ENCODE measurements at places on chromosomes 7 and 10. TPM values are rescaled to one million over a fixed set of nuclear protein-coding genes. Genes with fewer than 3 reads are reported as not detected.

Gene TCAF2
- total RNA-seq = 47.6 TPM

Gene RBM20
- total RNA-seq = 0.40 TPM

Gene CRYGN
- 0.11 TPM for total RNA-seq

Gene ZSCAN25
- total RNA-seq = 20.5 TPM

Gene RAB19
- 12.8 TPM for total RNA-seq

Gene CYP3A7
- not detected for total RNA-seq

Gene ACHE
- total RNA-seq = not detected

Gene HTR5A
- not detected for total RNA-seq

Gene TFPI2
- total RNA-seq = not detected

DNA sequence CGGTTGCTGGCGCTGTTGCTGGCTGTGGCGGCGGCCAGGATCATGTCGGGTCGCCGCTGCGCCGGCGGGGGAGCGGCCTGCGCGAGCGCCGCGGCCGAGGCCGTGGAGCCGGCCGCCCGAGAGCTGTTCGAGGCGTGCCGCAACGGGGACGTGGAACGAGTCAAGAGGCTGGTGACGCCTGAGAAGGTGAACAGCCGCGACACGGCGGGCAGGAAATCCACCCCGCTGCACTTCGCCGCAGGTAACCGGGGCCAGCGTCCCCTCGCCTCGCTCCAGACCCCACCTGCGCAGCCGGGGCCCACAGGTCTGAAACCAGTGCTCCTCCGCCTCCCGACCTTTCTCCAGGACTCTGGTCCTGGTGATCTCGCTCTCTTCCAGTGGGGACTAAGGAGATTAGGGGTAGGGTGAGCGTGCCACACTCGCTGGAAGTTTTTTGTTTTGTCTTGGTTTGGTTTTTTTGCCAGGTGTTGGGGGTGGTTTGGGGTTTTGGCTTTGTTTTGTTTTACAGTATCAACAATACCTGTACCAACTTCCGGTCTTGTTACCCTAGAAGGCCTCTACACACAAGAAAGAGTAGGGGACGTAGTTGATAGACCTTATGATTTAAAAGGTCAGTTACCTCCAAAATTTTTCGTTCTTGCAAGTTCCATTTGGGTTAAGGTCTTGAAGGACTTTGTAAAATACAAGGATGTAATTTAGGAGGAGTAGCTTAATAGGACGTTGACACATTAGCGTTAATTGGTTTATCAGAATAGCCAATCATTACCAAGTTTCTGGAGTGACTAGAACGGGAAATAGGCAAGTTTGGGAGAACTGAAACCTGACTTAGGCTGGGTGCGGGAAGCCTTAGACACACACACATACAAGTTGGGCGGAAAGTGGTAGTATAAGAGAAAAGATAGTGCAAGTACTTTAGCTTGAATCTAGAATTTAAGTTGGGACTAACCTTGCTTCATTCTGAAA is 704 bp downstream of the TNKS2 start:
- H3K27ac ChIP-seq = peak overlapping the region; percentile 99
- H3K36me3 ChIP-seq = peaks cover 41% of the 10 kb centered on the region
- peaks cover 59% of the 10 kb centered on the region for H3K4me1 ChIP-seq
- peak overlapping the region; percentile 94 for H3K4me3 ChIP-seq

GRCh38 chr7:19872094-19872493 is 98.7 kb upstream of the TMEM196 start:
- no peak overlapping the region for H3K4me3 ChIP-seq
- H3K27me3 ChIP-seq = no peaks in the 10 kb centered on the region
- H3K4me1 ChIP-seq = no peaks in the 10 kb centered on the region
- H3K36me3 ChIP-seq = no peaks in the 10 kb centered on the region

DNA sequence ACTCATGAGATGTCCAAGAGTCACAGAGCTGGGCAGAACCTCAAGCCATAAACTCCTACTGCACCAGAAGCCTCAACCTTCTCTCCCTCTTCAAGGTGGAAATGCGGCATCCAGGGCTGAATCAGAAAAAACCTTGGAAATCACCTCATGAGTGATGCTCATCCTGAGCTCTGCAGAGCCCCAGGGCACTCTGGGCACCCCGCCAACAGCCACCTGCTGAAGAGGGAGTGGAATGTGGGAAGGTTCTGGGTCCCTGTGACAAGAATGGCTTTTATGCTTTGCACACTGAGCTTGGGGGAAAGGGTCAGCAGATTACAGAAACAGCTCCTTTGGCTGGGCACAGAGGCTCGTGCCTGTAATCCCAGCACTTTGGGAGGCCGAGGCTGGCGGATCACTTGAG is 18.8 kb downstream of the NUDT1 start:
- no peak for DNase-seq
- H3K27me3 ChIP-seq = no peaks in the 10 kb centered on the region
- H3K27ac ChIP-seq = no peak overlapping the region
- peaks cover 14% of the 10 kb centered on the region for H3K36me3 ChIP-seq
- no peak overlapping the region for H3K4me3 ChIP-seq

DNA sequence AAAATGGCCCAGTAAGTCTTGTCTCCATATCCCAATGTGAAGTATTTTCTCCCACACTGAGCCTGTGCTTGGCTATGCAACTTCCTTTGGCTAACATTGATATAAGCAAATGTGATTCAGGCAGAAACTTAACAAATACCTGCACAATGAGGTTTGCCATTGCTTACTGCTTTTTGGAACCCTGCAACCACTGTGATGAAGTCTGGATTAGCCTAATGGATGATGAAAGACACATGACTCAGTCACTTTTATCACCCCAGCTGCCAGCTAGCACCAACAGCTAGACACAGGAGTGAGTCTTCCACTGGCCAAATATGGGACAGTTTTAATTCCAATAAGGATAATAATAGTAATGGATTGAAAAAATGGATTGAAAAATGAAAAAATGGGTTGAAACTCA is 854.5 kb downstream of the GRM8 start:
- no peaks in the 10 kb centered on the region for H3K27me3 ChIP-seq
- no peak for DNase-seq
- no peaks in the 10 kb centered on the region for H3K36me3 ChIP-seq
- no peaks in the 10 kb centered on the region for H3K4me1 ChIP-seq
- H3K27ac ChIP-seq = no peak overlapping the region

DNA sequence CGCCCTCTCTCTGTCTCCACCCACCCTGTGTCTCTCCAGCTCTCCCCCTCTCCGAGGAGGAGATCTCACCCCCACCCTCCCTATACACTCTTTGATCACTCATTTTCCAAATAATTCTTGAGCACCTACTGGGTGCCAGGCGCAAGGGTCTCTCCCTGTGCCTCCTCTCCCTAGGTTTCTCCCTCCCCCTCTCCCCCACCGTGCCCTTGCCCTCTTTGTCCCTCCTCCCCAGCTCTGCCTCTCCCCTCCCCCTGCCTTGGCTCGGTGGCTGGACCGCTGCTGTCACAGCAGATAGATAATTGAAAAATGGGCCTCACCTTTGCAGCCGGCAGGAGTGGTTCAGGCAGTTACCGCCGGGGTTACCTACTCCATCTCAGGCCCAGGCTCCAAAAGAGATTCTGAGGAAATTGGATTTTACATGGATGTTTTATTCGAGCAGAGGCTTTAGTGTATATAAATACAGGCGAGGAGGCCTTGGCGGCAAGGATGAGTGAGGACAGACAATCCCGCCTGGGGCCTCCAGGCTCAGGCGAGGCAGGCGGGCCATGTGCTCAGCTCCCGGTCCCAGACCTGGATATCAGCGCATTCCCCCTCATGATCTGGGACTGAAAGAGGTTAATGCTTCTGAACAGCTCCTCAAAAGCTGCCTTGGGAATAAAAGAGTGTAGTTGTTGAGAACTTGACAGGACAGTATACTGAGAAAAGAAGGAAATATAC is 60.8 kb upstream of the BTRC start:
- H3K27ac ChIP-seq = no peak overlapping the region
- no peak for DNase-seq
- no peak overlapping the region for H3K4me3 ChIP-seq
- no peaks in the 10 kb centered on the region for H3K36me3 ChIP-seq
- H3K27me3 ChIP-seq = peaks cover 61% of the 10 kb centered on the region

- no peak overlapping the region for H3K27ac ChIP-seq
- H3K4me3 ChIP-seq = no peak overlapping the region
- no peaks in the 10 kb centered on the region for H3K27me3 ChIP-seq
- H3K4me1 ChIP-seq = no peaks in the 10 kb centered on the region
- no peaks in the 10 kb centered on the region for H3K36me3 ChIP-seq
These were observed 45.2 kb downstream of the PPP1R3A start for GRCh38 chr7:113873554-113874151.

GRCh38 chr7:138882249-138882648 is 84.3 kb upstream of the ATP6V0A4 start:
- no peaks in the 10 kb centered on the region for H3K27me3 ChIP-seq
- no peaks in the 10 kb centered on the region for H3K36me3 ChIP-seq
- peaks cover 23% of the 10 kb centered on the region for H3K4me1 ChIP-seq
- DNase-seq = peak; percentile 33
- H3K4me3 ChIP-seq = peak overlapping the region; percentile 2

- no peaks in the 10 kb centered on the region for H3K4me1 ChIP-seq
- no peak overlapping the region for H3K27ac ChIP-seq
- no peaks in the 10 kb centered on the region for H3K27me3 ChIP-seq
- DNase-seq = no peak
- no peaks in the 10 kb centered on the region for H3K36me3 ChIP-seq
These were observed 190.8 kb downstream of the SORCS1 start for GRCh38 chr10:106973716-106974115.

GRCh38 chr10:111158595-111158994 is 81.8 kb downstream of the ADRA2A start:
- no peaks in the 10 kb centered on the region for H3K36me3 ChIP-seq
- no peak overlapping the region for H3K4me3 ChIP-seq
- peaks cover 44% of the 10 kb centered on the region for H3K27me3 ChIP-seq

- DNase-seq = no peak
- H3K4me1 ChIP-seq = no peaks in the 10 kb centered on the region
- H3K27me3 ChIP-seq = no peaks in the 10 kb centered on the region
- H3K36me3 ChIP-seq = no peaks in the 10 kb centered on the region
- no peak overlapping the region for H3K4me3 ChIP-seq
These were observed 91.8 kb upstream of the DOCK1 start for GRCh38 chr10:126813432-126813831.

- DNase-seq = no peak
- no peaks in the 10 kb centered on the region for H3K36me3 ChIP-seq
These were observed 2.6 kb downstream of the STK31 start for GRCh38 chr7:23712368-23713284.

DNA sequence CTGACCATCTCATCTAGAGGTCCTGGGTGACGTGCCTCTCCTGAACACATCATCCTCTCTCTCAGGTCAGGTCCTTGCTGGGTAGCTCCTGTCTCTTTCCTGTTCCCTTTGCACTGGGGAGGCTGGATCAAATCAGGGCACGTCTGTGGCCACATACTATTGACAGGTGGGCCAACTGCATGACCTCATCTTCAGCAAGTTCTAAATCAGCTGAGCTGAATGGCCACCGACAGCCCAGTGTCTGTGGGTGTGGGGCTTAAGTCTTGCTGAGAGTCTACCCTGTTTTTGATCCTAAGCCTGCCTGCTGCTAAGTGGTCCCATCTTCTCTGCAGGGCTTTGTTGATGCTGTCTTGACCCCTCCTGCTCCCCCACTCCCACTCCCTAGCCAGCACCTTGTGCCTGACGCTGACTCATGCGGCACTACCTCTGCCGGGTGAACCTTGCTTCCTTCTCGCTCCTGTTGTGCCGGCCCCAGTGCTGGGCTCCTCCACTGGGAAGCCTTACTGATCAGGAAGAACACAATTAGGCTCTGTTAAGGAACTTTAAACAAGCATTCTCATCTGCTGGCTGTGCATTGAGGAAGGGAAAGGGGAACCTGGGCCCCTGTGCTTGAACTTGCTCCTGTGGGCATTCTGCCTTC is 440.4 kb downstream of the PLXNA4 start:
- H3K27me3 ChIP-seq = peaks cover 3% of the 10 kb centered on the region
- H3K27ac ChIP-seq = no peak overlapping the region
- H3K4me3 ChIP-seq = no peak overlapping the region
- no peaks in the 10 kb centered on the region for H3K4me1 ChIP-seq
- H3K36me3 ChIP-seq = no peaks in the 10 kb centered on the region
- DNase-seq = no peak

DNA sequence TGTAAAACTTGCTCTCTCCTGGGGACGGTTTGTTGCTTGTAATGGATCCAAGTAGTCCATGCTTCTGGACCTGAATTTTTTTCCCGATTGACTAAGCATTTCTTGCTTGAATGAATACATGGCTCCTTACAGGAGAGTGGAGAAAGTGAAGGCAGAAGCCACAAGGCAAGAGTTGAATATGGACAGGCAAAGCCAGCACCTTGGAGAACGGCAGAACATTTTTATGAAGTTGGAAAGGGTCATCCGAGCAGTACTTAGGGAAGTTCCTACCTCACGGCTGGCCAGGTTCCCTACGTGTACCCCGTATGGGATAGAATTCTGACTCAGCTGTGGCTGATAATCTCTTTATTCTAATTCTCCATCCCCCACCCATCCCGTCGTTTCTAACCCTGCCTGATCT is 50.6 kb upstream of the MGAM2 start:
- H3K27me3 ChIP-seq = peaks cover 10% of the 10 kb centered on the region
- no peak overlapping the region for H3K4me3 ChIP-seq
- DNase-seq = no peak
- no peaks in the 10 kb centered on the region for H3K4me1 ChIP-seq
- no peaks in the 10 kb centered on the region for H3K36me3 ChIP-seq

DNA sequence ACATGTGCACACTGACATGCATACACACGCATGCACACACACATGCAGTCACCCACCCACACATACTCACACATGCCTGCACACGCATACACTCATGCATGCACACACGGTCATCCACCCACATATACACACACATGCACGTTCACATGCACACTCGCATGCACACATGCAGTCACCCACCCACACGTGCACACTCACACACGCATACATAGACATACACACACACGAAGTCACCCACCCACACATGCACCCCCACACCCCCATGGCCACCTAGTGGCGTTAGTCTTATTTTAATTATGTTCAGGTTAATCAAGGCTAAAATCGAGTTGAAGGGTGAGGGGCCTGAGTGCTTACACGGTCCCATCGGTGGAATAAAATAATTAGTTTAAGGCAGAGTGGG is 96.8 kb downstream of the DNAJB6 start:
- H3K4me1 ChIP-seq = peaks cover 13% of the 10 kb centered on the region
- DNase-seq = no peak
- no peak overlapping the region for H3K4me3 ChIP-seq
- H3K36me3 ChIP-seq = no peaks in the 10 kb centered on the region

DNA sequence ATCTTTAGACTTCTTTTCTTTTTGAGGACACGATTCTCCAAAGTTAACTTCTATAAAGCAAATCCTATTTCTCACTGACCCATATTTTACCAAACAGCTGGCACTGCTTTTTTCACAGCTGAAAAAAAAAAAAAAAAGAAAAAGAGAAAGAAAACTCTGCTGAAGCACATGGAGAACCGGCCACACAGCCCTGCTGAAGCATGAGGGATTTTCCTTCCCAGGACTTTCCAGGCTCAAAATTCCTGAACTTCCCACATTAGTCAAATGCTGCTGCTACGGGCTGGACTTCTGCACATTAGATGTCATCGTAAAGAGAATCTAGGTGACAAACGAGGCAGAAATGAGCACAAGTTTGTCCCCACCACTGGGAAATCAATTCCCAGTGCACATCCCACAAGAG is 25.2 kb downstream of the HIPK2 start:
- H3K4me1 ChIP-seq = peaks cover 65% of the 10 kb centered on the region
- H3K27ac ChIP-seq = no peak overlapping the region
- H3K27me3 ChIP-seq = no peaks in the 10 kb centered on the region
- no peak for DNase-seq
- no peak overlapping the region for H3K4me3 ChIP-seq

Measured in activated CD4-positive, alpha-beta T cell treated with anti-CD3 and anti-CD28 coated beads for 36 hours (primary cell).